ENCODE measurements at places on chromosomes 3 and 15.

GRCh38 chr3:17135696-17136095 is 250.9 kb downstream of the PLCL2 start:
- H3K27ac ChIP-seq = no peak overlapping the region
- no peak overlapping the region for H3K4me3 ChIP-seq
- no peaks in the 10 kb centered on the region for H3K27me3 ChIP-seq
- DNase-seq = no peak
- H3K36me3 ChIP-seq = no peaks in the 10 kb centered on the region

GRCh38 chr15:70559265-70560239 is 203.8 kb downstream of the UACA start:
- H3K4me3 ChIP-seq = no peak overlapping the region
- peak; percentile 46 for DNase-seq
- peaks cover 5% of the 10 kb centered on the region for H3K27me3 ChIP-seq

- no peak overlapping the region for H3K27ac ChIP-seq
- H3K4me1 ChIP-seq = peaks cover 4% of the 10 kb centered on the region
- no peaks in the 10 kb centered on the region for H3K36me3 ChIP-seq
- DNase-seq = peak; percentile 85
- no peak overlapping the region for H3K4me3 ChIP-seq
- no peaks in the 10 kb centered on the region for H3K27me3 ChIP-seq
These were observed 99.2 kb upstream of the TRPM1 start for GRCh38 chr15:31200735-31201151.

- no peaks in the 10 kb centered on the region for H3K27me3 ChIP-seq
- H3K27ac ChIP-seq = peak overlapping the region; percentile 11
- no peak overlapping the region for H3K4me3 ChIP-seq
- no peak for DNase-seq
- H3K4me1 ChIP-seq = peaks cover 12% of the 10 kb centered on the region
These were observed 11.1 kb downstream of the ARHGAP31 start for GRCh38 chr3:119305286-119305685.

DNA sequence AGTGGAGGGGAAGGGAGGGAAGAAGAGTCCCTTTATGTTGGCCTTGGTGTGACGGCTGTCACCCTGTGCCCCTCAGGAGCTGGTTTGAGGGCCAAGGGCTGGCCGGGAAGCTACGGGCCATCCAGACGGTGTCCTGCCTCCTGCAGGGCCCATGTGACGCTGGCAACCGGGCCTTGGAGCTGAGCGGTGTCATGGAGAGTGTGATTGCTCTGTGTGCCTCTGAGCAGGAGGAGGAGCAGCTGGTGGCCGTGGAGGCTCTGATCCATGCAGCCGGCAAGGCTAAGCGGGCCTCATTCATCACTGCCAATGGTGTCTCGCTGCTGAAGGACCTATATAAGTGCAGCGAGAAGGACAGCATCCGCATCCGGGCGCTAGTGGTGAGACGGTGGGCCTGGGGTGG is 8.1 kb upstream of the RCCD1 start:
- no peak overlapping the region for H3K27ac ChIP-seq
- H3K27me3 ChIP-seq = no peaks in the 10 kb centered on the region
- H3K4me1 ChIP-seq = no peaks in the 10 kb centered on the region
- peaks cover 34% of the 10 kb centered on the region for H3K36me3 ChIP-seq
- no peak for DNase-seq
- H3K4me3 ChIP-seq = no peak overlapping the region

GRCh38 chr3:43024181-43024885 is 45.2 kb downstream of the GASK1A start:
- no peaks in the 10 kb centered on the region for H3K36me3 ChIP-seq
- H3K4me3 ChIP-seq = no peak overlapping the region
- DNase-seq = no peak
- no peaks in the 10 kb centered on the region for H3K4me1 ChIP-seq
- no peak overlapping the region for H3K27ac ChIP-seq

- no peak overlapping the region for H3K4me3 ChIP-seq
- no peak overlapping the region for H3K27ac ChIP-seq
- H3K36me3 ChIP-seq = no peaks in the 10 kb centered on the region
- no peak for DNase-seq
- H3K27me3 ChIP-seq = no peaks in the 10 kb centered on the region
- H3K4me1 ChIP-seq = no peaks in the 10 kb centered on the region
These were observed 38.3 kb upstream of the IGSF10 start for GRCh38 chr3:151499168-151499567.

- H3K4me3 ChIP-seq = no peak overlapping the region
- no peak for DNase-seq
- no peak overlapping the region for H3K27ac ChIP-seq
- no peaks in the 10 kb centered on the region for H3K4me1 ChIP-seq
These were observed 33.4 kb downstream of the SCN5A start for GRCh38 chr3:38616111-38616510.

DNA sequence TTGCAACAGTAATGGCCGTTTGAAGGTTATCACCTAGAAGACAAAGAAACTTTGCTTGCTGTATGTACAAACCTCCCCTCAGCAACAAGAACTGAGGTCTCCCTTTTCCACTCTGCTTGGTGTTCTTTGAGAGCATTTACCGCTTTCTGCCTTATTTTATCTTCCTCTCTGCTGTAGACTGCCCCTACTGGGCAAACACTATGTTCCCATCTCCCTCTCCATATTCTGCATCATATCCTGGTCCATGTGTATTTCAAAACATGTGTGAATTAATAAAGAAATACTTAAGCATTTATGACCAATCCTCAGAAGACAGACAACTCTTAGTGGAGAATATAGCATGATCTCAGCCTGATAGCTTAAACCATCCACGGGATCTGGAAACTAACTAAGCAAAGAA is 64.4 kb downstream of the ATP13A5 start:
- H3K27me3 ChIP-seq = no peaks in the 10 kb centered on the region
- H3K4me1 ChIP-seq = no peaks in the 10 kb centered on the region
- H3K4me3 ChIP-seq = no peak overlapping the region
- H3K36me3 ChIP-seq = no peaks in the 10 kb centered on the region
- no peak for DNase-seq

- H3K27me3 ChIP-seq = no peaks in the 10 kb centered on the region
- H3K4me1 ChIP-seq = no peaks in the 10 kb centered on the region
- peak; percentile 64 for DNase-seq
- no peak overlapping the region for H3K4me3 ChIP-seq
These were observed 32.5 kb downstream of the BHLHE40 start for GRCh38 chr3:5011555-5012256.

DNA sequence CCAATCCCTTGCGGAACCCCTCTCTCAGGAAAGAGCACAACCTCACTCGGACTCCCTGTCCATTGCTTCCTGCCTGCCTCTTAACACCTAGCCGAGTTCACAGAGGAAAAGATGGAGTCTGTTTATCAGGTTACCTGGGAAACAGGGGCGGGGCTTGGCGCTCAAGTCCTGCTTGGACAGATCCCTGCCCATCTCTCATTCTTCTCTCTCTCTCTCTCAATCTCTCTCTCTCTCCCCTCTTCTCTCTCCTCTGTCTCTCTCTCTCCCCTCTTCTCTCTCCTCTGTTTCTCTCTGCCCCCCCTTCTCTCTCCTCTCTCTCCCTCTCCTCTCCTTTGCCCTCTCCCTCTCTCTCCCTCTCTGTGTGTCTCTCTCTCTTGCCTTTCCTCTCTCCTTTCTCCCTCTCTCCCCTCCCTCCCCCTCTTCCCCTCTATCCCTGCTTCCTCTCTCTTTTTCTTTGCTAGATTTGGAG is at the start of gene EFHB:
Gene EFHB, minus strand, starts transcription at position 120 of the 469 bp plus-strand sequence. CDS start 199 bp downstream, outside the sequence.
- no peak within 1 kb of the TSS for H3K4me3 ChIP-seq
- no peak for DNase-seq
- no peaks in the 10 kb centered on the region for H3K36me3 ChIP-seq
- no peak within 1 kb of the TSS for H3K27ac ChIP-seq
- H3K4me1 ChIP-seq = no peaks in the 10 kb centered on the region
- no peaks in the 10 kb centered on the region for H3K27me3 ChIP-seq

GRCh38 chr3:123314359-123315270 is 112.9 kb downstream of the SEC22A start:
- H3K27me3 ChIP-seq = no peaks in the 10 kb centered on the region
- peak overlapping the region; percentile 20 for H3K27ac ChIP-seq
- peaks cover 16% of the 10 kb centered on the region for H3K4me1 ChIP-seq
- no peak overlapping the region for H3K4me3 ChIP-seq
- DNase-seq = no peak

DNA sequence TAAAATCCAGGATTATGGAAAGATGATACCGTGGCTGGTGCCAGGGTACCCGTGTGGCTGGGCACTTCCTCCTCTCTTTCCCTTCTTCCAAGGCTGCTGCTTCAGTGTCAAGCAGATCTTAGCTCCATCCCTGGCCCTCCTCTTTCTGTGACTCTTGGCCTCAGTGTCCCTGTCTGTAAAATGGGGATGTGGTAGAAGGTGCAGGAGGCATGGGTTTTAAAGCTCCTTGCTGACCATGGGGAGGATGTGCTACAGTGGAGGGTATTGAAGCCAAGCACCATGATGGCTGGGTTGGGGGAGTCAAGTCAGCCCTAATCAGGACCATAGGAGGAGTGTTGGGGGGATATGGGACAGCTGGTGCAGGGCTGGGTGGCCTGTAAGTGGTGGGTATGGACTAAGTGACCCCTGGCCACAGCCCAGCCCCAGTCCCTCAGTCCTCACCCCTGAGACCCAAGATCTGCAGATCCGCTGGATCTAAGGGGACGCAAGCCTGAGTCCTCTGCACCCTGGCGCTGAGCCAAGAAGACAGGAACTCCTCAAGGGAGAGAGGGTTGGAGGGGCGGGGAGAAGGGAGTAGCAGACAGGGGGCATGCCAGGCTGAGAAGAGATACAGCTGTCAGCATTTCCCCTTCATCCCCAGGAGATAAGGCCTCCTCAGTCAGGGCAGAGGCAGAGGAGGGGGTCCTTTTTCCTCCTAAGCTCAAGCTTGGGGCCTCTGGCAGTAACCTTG is 12.0 kb downstream of the PTH1R start:
- no peaks in the 10 kb centered on the region for H3K27me3 ChIP-seq
- no peak overlapping the region for H3K4me3 ChIP-seq
- no peak overlapping the region for H3K27ac ChIP-seq
- DNase-seq = no peak

DNA sequence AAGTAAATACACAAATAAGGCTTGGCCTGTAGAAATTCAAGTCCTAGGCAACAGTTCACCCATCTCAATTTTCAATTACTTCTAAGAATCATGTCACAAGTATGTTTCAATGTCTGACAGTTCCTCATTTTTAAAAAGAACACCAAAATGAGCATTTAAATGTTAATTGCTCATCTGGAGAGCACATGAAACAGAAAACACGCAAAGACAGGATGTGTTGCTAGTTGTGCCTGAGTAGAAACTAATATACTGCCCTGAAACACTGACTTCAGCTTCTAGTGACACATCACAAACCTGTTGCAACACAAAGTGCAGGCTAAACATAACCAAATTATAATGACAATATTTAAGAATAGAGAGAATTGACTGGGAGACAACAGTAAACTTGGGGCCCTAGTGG is 167.3 kb upstream of the THBS1 start:
- no peaks in the 10 kb centered on the region for H3K27me3 ChIP-seq
- no peak overlapping the region for H3K4me3 ChIP-seq
- no peak for DNase-seq

- no peak overlapping the region for H3K4me3 ChIP-seq
- H3K36me3 ChIP-seq = no peaks in the 10 kb centered on the region
- DNase-seq = no peak
- H3K27me3 ChIP-seq = no peaks in the 10 kb centered on the region
- no peak overlapping the region for H3K27ac ChIP-seq
These were observed 228.8 kb upstream of the PPP2R3A start for GRCh38 chr3:135736740-135737139.

DNA sequence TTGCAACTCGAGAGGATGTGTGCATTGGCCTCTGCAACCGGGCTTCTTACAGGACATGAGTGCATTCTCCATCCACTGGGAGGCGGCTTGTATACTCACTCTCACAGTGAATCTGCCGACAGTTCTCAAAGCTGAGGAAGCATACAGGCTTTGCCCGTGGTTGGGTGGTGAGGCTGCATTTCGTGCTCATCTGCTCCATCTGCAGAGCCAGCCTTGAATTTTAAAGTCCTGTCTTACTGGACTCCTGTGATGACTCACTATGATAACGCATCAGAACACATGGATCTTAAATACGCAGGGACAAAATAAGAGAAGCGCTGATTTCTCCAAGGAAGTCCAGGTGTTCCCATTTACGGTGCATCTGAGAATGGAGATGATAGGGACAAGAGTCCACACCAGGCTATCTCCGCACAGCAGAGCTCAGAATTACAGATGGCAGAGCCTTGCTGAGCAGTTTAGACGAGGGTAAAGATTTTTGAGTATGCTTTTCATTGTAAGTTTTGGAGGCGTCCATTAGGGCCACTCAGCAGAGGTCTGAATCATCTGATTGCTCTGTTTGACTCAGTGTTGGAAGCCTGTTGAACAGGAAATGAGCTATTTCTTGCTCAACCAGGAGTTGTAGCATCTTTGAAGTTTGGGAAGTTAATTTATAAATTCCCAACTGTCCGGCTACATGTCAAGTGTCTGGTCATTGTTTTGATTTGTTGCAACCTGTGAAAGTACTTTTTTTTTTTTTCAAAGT is 87.1 kb downstream of the GABRG3 start:
- H3K4me1 ChIP-seq = no peaks in the 10 kb centered on the region
- no peaks in the 10 kb centered on the region for H3K36me3 ChIP-seq
- no peaks in the 10 kb centered on the region for H3K27me3 ChIP-seq
- DNase-seq = no peak

DNA sequence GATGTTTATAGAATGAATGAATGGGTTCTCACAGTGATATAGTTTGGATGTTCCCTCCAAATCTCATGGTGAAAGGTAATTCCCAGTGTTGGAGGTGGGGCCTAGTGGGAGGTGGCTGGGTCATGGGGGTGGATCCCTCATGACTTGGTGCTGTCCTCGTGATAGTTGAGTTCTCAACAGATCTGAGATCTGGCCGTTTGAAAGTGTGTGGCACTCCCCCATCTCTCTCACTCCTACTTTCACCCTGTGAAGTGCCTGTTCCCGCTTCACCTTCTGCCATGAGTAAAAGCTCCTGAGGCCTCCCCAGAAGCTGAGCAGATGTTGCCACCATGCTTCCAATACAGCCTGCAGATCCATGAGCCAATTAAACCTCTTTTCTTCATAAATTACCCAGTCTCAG is 170.8 kb upstream of the LINGO1 start:
- H3K27ac ChIP-seq = no peak overlapping the region
- H3K27me3 ChIP-seq = no peaks in the 10 kb centered on the region
- no peak for DNase-seq
- no peaks in the 10 kb centered on the region for H3K4me1 ChIP-seq
- no peak overlapping the region for H3K4me3 ChIP-seq
- no peaks in the 10 kb centered on the region for H3K36me3 ChIP-seq

GRCh38 chr3:104367000-104367399 is 999.7 kb upstream of the ALCAM start:
- no peaks in the 10 kb centered on the region for H3K27me3 ChIP-seq
- no peaks in the 10 kb centered on the region for H3K36me3 ChIP-seq
- no peaks in the 10 kb centered on the region for H3K4me1 ChIP-seq
- no peak overlapping the region for H3K27ac ChIP-seq
- no peak for DNase-seq

GRCh38 chr3:13498354-13499060 is 18.4 kb downstream of the HDAC11 start:
- H3K4me1 ChIP-seq = peaks cover 11% of the 10 kb centered on the region
- no peak overlapping the region for H3K27ac ChIP-seq
- H3K27me3 ChIP-seq = no peaks in the 10 kb centered on the region
